ENCODE measurements at places on chromosomes 16 and 17.
A peak's percentile ranks its signal among the peaks of the same experiment; 100 is the strongest.

- DNase-seq, result no peak
Measured at GRCh38 chr16:1175566-1176279, 22.8 kb downstream of the CACNA1H start.

DNA sequence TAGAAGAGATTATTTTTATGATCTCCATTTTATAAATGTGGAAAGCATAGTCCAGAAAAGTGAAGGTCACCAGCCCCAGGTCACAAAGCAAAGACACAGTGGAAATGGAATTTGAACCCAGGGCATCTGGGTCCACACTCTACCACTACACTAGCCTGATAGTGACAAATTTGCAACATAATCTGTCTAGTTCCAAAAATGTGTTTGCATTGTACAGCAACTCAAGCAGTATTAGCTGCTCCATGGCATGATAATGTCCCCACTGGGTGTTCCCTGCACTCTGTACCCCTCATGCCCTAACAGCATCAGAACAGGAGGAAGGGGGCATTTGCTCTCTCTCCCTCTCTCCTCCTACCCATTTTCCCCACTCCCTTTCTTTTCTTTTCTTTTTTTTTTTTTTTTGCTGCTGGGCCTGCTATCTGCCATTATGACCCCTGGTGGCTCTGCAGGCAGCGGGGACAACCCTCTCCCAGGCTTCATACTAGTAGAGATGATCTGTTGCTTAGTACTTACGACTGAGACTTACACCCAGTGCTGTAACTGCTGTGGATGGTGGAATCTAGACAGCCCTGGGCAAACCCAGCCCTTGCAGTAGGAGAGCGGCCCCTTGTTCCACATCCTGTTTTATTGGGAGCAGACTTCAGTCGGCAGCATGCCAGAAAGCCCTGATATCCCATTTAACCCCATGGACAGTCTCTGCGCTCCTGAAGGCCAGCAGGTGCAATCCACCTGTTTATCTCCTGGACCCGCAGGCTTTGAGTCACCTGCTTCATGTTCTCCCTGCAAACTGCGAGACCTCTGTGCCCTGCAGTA lies 306.3 kb downstream of the SOX9 start:
- DNase-seq, result no peak

- no peak for DNase-seq
Measured at GRCh38 chr16:29810699-29811169, 1.3 kb upstream of the PRRT2 start.

- DNase-seq, result no peak
Measured at GRCh38 chr16:57889111-57889510, 81.8 kb downstream of the CNGB1 start.

DNA sequence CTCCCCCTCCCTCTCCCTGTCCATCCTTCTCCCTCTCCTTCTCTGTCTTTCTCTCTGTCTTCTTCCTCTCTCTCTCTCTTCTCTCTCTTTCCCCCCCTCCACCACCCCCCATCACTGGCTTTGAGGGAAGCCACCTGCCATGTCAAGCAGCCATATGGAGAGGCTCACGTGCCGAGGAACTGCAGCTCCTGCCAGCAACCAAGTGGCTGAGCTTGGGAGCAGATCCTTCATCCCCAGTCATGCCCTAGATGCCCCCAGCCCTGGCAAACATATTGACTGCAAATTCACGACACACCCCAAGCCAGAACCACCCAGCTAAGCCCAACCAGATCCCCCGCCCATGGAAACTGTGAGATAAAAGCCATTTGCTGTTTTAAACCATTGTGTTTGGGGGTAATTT lies 40.9 kb upstream of the RBFOX3 start:
- no peak for DNase-seq

- DNase-seq, result peak; percentile 9
Measured at GRCh38 chr17:3915995-3916696, at the start of gene P2RX1. P2RX1 (minus strand) TSS chr17:3916465; CDS start chr17:3916225, 240 bp downstream.

DNA sequence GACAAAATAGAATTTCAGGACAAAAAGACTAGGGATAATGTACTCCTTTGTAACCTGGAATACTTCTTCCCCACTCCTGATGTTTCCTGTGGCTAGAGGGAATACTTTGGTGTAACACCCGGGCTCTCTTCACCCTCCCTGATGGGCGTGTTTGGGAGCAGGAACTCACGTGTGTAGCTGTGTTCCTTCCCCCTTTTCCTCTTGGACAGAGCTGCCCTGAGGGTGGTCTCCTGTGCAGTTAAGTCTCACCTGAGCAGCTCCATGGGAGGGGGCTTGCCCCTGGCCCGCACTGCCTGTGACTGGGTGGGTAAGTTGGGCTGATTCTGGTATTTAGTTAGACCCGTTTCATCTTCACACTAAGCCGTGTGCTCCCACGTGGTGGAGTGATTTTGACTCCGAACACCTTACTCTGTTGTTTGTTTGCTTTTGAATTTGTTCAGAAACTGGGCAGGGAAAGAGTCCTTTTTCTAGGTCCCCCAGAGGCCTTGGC lies 87.9 kb downstream of the OR1D5 start:
- DNase-seq, result no peak

DNA sequence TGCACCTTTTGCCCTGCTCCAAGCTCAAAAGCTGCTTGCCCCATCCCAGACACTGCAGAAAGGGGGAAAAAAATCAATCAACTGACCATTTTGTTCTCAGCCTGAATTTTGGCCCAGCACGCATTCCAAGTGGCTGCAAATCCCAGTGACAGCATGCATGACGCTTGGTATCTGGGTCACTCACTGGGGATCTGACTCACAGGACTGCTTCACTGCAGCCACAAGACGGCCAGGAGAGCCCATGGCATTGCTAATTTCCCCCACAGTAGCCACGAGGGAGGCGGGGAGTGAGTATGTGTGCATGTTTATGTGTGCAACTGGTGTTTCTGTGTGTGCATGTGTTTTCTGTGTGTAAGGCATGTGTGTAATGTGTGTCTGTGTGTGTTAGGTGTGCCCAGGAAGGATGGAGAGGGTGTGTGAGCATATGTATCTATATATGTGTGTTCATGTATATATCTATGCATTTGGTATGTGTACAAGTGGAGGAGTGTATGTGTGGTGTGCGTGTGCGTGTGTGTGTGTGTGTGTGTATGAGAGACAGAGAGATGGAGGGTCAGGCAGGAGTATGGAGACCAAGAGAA lies 33.8 kb downstream of the SDK2 start:
- DNase-seq, result no peak

- DNase-seq, result no peak
Measured at GRCh38 chr16:66131895-66132294, 234.6 kb upstream of the CDH5 start.

DNA sequence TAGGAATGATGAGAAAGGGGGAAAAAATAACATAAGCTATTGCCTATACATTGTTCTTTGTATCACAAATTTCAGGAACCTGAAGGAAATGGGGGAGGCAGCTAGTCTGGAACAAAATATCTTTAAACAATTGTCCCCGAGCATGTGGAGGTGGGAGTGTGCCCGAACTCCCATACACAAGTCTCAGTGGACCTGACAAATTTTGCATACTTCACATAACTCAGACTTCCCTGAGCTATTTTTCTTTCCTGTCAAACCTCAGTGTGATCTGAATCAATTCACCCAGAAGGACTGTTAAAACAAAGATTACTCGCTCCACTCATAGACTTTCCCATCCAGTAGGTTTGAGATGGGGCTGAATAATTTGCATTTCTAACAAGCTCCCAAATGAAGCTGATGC lies 1.6 kb upstream of the XPO6 start:
- DNase-seq, result no peak

- DNase-seq, result no peak
Measured at GRCh38 chr17:12231355-12231682, 210.6 kb downstream of the MAP2K4 start.

DNA sequence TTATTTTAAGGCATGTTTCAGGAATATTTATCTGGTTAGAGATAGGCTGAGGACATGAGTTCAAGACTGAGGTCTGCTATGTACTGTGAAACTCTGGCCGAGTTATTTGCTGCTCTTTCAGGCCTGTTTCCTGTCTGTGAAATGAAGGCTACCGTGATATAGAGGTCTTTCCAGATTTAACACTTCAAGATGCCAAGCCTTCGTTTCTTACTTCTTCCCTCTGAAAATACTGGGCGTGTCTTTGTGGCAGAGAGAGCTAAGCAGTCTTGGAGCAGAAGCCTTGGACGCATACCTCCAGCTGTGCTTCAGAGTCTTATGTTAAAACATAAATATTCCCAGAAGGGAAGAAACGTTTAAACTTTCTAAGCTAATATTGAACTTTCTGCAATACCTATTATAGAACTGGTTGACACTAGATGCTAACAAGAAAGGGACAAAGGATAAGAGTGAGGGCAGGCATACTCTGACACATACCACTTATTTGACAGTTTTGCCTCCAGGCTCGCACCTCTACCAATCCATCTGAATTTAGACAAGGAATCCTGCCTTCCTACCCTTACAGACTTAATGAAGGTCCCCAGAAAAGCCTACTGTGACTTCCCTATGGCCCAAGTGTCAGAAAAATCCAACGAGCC lies 17.5 kb downstream of the WIPI1 start:
- DNase-seq, result no peak

GRCh38 chr17:48055531-48056245 lies 7.5 kb downstream of the NFE2L1 start:
- peak; percentile 34 for DNase-seq

DNA sequence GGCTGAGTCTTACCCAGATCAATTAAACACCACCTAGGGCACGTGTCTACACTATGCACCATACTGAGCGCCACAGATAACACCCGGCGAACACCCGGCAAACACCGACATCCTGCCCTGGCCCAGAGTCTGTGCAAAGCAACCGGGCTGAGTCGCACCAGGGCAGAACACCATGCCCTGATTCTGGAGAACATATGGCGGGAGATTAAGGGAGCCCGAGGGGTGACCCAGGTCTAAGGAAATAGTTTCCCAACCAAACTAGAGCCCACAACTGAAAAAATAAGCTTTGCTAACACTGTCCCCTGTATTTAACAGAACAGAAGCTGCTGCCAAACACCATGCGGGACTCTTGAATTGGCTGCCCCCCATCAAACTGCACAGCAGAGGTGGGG lies 22.1 kb downstream of the MYO18A start:
- DNase-seq, result no peak

DNA sequence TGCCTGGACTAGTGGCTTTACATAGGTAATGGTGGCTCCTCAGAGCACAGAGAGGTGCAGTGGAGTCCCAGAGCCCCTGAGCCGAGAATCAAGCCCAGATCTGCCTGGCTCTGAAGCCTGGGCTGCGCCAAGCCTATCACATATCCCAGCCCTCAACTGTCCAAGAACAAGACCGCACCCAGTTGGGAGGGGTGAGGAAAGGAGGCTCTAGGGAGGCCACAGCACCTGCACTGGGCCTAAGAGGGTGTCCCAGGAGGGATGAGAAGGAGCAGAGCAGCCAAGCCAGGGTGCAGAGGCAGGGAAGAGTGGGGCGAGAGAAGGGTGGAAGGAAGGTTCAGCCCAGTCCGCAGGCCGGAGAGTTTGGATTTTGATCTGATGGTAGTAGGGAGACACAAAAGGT lies 941 bp upstream of the RNF112 start:
- DNase-seq, result no peak

GRCh38 chr16:67279296-67280089 lies at the start of gene PLEKHG4:
PLEKHG4 (plus strand) TSS chr16:67279532; CDS start chr16:67280045, 513 bp downstream.
- DNase-seq, result peak; percentile 79

GRCh38 chr16:70804734-70805169 lies 3.8 kb upstream of the VAC14 start:
- no peak for DNase-seq

DNA sequence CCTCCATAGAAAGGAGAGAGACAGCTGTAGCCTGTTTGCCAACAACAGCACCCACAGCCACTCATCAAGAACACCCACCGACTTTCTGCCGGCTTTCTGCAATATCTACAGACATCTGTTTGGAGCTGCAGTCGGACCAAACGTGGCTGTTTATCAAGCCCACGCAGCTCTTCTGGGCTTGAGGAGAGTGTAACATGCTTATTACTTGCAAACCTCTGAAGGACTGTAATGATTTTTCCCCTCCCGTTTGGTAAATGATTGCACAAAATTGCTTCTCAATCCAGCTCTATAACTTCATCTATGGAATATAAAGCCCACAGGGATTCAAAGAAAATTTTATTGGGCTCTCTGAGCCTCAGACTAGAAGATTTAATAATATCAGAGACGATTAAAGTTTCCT lies 100.5 kb downstream of the VAT1L start:
- no peak for DNase-seq

GRCh38 chr17:82752371-82753200 lies 721 bp downstream of the TBCD start:
- DNase-seq, result no peak

DNA sequence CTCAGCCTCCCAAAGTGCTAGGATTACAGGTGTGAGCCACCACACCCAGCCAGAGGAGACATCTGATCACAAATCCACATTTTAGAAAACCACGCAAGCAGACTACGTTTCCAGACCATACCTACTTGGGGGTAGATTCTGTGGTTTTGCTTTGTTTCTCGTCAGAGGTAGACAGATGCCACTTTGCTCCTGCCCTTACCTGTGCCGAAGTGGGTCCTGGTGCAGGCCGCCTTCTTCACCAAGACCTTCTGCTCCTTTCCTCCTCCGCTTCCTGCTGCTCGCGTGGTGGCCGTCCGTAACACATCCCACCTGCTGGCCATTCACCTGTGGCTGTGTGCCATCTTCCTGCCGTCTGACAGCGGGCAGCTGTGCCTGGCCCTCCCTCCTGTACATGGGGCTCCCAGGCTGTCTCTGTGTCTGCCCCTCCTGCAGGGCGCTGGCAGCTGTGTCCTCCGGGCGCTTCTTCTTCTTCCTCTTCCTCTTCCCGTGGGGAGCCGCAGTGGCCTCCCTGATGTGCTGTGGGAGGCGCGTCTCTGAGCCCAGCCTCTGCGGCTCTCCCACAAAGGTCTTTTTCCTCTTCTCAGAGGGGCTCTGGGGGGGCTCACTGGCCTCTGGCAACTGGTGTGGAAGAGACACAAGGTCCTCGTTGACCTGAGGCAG lies 21.2 kb upstream of the CYTH1 start:
- DNase-seq, result no peak

GRCh38 chr16:19883296-19883965 lies 1.2 kb downstream of the GPRC5B start:
- DNase-seq, result no peak

DNA sequence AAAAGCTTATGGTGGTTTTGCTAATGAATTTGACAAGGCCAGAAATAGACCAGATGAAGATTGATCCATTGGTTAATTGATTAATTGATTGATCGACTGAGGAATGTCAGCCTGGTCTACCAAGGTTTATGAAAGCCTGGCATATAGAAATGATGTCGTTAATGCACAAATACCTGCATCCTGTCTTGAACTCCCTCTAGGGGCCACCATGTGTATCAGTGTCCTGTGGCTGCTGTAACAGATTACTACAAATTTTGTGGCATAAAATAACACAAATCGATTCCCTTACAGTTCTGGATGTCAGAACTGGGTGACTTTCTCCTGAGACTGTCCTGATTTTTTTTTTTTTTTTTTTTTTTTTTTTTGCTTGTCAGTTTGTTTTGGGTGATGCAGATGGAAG lies 553.2 kb downstream of the MAF start:
- DNase-seq, result no peak

- DNase-seq, result peak; percentile 43
Measured at GRCh38 chr17:78748048-78748729, 33.9 kb downstream of the CYTH1 start.

GRCh38 chr16:86736502-86736901 lies 158.2 kb downstream of the FOXL1 start:
- DNase-seq, result no peak

- no peak for DNase-seq
Measured at GRCh38 chr17:36944553-36944952, 4.2 kb upstream of the AATF start.
